Lung microvascular endothelial cell (primary cell): ENCODE measurements at places on chromosomes 3 and 15. TPM values are rescaled to one million over a fixed set of nuclear protein-coding genes. Genes with fewer than 3 reads are reported as not detected.

Gene FBXL2
- 7.8 and 8.9 TPM in 2 replicates for total RNA-seq

Gene POPDC2
- 0.22 and 0.40 TPM in 2 replicates for total RNA-seq

Gene TGM4
- under 0.01 TPM in 1 of 2 replicates, not detected in the other for total RNA-seq

Gene CACNA2D2
- under 0.01 TPM in 1 of 2 replicates, not detected in the other for total RNA-seq

Gene CNTN6
- 0.22 TPM in 1 of 2 replicates, not detected in the other for total RNA-seq

Gene STAB1
- 136 and 224 TPM in 2 replicates for total RNA-seq
